Activated T-cell treated with anti-CD3 and anti-CD28 coated beads, Interleukin-2, amount 50 U/mL, for 72 hours (primary cell): ENCODE measurements at places on chromosomes 7 and 10. TPM values are rescaled to one million over a fixed set of nuclear protein-coding genes. Genes with fewer than 3 reads are reported as not detected.

Gene CHST15
- total RNA-seq, result 2.4 TPM

Gene MDFIC
- total RNA-seq, result 55.2 TPM

Gene AKR1D1
- not detected for total RNA-seq

Gene FLNC
- total RNA-seq, result 0.07 TPM

Gene GPR37
- total RNA-seq, result not detected

Gene VAX1
- not detected for total RNA-seq

Gene SGCE
- total RNA-seq, result 1.6 TPM

Gene SUGCT
- 1.5 TPM for total RNA-seq

Gene PPP1R3A
- not detected for total RNA-seq

- DNase-seq, result no peak
Measured at GRCh38 chr10:132578287-132578951, 40.8 kb downstream of the INPP5A start.

DNA sequence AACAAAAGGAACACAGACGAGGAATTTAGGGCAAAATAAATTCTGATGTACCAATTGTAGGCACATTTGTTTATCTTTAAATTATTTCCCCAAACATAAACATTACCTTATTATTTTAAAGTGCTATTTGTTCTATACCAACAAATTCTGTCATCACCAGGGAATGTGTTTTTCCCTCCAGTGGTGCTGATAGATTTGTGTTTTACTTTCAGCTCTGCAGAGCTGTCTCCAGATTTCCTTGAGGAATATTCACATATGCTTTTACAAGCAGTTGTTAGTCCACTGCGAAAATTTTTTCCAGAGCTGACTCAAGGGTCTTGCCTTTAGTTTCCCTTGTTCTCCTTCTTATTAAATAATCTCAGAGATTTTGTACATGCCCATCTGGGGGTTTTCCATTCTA, 362.8 kb downstream of the PHF14 start:
- DNase-seq, result no peak

DNA sequence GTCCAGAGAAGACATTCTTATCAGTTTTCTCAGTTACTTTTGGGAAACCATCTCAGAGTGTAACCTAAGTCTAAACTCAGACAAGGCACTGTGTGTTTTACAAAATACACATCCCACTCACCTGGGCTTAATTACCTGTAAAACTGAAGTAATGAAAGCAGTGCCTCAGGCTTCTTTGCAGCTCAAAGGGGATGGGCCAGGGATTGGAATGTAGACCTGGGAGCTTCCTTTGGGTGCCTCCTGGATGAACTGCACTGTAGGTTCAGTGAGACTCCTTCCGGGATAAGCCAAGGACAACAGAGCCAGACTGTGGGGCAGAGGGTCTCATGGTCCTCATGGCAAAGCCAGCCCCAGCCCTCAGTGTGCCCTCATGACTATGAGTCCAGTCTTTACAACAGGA, 672.4 kb upstream of the GALNT17 start:
- no peak for DNase-seq

- DNase-seq, result peak; percentile 85
Measured at GRCh38 chr7:50359995-50360925, 55.7 kb downstream of the IKZF1 start.

- DNase-seq, result no peak
Measured at GRCh38 chr10:22676435-22676834, 37.9 kb downstream of the PIP4K2A start.

GRCh38 chr7:40419806-40420205, 285.0 kb downstream of the SUGCT start:
- DNase-seq, result no peak

DNA sequence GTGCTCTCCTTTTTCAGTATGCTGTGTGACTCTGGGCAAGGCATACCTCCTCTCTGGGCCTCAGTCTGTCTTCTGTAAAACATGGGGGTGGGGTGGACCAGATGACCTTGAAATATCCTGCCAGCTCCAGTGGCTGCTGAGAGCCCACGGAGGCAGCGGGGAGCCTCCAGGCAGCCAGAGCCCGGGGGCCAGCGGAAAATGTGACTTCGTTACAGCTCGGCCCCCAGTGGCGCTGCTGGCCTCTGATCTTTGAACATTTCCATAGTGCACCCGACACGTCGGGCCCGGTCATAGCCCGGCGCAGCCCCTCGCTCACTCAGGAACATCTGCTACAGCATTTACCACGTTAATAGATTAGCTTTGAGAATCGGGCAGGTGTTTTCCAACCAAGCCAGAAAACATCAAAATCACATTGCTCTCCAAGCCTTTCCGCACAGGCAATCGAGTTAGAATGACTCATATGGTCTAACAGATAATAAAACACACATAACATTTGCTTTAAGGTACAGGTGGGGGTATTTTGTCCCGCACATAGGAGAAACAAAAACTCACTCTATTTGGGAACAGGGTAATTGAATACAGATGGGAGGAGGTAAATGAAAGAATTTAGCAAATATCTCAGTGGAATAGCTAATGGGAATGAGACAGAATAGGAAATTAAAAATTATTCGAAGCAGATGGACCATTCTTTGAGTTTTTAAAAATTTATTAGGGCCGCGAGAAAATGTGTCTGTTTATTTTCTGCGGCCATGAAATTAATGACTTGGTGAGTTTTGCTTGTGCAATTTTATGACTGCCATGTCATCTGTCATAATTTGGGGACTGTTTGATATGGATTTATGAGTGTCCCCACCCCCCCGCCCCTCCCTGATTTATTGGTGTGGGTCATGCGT, 26.3 kb upstream of the COMTD1 start:
- no peak for DNase-seq

- peak; percentile 7 for DNase-seq
Measured at GRCh38 chr7:32204361-32205018, 134.3 kb upstream of the PDE1C start.

- no peak for DNase-seq
Measured at GRCh38 chr7:82428186-82428961, 15.2 kb downstream of the CACNA2D1 start.

DNA sequence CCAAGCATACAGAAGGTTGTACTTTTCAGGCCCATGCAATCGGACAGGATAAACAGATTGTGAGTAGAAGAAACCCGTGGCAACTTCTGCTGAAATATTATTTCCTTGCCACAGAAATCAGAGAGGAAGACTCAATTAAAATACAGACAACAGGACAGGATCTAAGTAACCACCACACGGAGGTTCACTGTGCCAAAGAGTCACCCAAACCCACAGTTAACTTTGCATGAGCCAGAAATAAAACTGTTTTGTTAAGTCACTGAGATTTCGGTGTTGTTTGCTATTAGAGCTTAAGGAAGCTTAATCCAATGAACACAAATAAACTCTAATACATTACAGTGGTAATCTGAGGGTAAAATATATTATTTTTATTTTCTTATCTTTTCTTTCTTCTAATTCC, 14.0 kb downstream of the PNPLA8 start:
- DNase-seq, result no peak

GRCh38 chr10:81920213-81920829, 45.3 kb downstream of the NRG3 start:
- DNase-seq, result peak; percentile 2

- no peak for DNase-seq
Measured at GRCh38 chr10:81019029-81019890, 481.6 kb downstream of the SH2D4B start.

DNA sequence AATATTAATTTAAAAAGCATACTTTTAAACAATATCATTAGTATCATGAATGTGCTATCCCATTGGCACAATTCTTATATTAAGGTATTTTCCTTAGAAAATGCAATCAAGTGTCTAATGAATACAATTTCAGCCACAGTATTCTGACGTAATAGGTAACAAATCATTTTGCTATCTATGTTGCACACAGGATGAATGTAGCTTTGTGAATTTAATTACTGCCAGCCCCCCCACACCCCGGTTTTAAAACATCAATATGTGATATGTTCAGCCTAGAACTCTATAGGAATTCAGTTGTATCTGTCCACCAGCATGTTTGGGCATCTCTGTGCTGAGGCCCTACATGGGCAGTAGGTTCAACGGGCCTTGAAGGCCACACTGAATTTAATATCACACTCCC, 274.6 kb downstream of the PLXDC2 start:
- DNase-seq, result no peak

DNA sequence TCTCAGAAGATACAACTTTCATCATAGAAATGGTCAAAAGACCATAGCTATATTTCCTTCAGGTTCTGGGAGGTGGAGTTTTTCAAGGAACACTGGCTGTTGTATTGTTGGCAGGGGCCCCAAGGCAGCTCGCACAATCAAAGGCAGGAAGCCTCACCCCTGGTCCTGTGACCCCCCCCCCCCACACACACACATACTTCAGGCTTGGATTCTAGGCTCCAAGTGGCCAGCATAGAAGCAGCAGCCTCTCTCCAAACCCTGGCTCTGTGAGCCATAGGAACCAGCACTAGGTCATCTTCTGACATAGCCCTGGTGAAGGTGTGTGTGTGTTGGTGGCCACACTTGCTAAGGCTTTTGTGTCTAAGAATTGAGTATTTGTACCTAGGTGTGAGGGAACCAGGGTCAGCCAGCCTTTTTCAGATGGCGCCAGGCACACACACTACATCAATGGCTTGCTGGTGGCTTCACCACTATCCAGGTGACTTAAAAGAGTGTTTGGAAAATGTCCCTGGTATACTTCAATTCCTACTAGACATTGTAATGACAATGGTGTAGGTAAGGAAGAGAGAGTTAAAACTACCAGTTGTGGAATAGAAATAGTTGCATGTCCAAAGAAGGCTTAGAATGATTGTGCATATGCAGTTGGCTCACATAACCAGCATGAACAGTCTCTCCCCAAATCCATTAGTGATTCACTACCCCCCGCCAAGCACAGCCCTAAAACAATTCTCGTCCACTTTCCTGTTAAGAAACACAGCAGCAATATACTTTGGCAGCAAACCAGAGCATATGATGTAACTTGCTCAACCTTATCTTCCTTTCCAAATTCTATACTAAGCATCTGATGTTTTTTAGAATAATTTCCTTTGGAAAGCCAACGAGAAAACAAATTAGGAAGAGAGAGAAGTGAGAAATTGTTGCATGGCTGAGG, 91.3 kb downstream of the AVL9 start:
- DNase-seq, result no peak

DNA sequence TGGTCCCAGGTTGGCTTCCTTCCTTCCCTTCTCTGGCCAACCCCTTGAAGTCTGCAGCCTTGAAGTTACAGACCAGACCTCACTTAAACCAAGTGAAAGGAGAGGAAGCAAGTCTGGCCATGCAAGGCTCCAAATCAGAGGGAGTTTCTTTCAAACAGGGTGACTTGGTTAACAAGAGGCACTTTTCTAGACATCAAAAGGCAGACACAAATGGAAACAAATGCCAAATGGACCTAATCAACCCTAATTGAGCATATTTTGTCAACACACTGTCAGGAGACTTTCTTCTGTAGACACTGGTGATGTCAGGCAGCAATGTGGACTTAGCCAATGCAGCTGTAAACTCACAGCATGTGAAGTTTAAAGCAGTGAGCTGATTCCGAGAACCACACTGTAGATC, 282.7 kb upstream of the FZD8 start:
- DNase-seq, result no peak

DNA sequence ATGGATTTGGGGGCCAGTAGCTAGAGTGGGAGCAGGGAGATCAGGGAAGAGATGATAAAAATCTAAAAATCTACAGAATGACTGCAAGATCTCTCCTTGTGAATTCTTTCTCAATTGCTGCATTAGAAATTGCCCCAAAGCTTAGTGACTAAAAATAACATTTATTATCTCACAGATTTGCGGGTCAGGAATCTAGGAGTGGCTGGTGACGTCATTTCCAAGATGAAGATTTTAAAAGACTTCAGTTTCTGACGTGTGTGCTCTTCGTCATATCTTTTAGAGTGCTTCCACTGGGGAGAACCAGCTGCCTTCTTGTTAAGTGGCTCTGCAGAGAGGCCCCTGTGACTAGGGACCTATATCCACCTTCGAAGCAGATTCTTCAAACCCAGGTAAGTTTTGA, 112.6 kb downstream of the DGKI start:
- DNase-seq, result no peak

DNA sequence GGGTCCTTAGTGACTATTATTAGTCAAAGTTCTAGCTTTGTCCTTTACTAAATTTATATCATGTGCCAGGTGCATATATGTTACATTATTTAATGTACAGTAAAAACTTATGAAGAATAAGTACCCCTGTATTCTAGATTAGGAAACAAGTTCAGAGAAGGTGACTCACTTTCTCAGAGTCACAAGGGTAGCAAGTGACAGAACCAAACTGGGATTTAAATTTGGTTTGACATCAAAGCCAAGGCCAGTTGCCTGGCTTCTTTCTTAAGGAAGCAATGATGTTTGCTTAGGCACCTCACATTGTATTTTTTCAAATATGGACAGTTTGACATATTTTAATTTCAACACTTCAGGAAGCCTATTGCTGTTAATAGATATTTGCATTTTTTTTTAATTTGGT, 2.5 kb downstream of the LSM8 start:
- DNase-seq, result no peak

GRCh38 chr7:151711906-151712809, 164.8 kb downstream of the PRKAG2 start:
- DNase-seq, result no peak

GRCh38 chr7:140607441-140607989, 33.1 kb downstream of the DENND2A start:
- no peak for DNase-seq

DNA sequence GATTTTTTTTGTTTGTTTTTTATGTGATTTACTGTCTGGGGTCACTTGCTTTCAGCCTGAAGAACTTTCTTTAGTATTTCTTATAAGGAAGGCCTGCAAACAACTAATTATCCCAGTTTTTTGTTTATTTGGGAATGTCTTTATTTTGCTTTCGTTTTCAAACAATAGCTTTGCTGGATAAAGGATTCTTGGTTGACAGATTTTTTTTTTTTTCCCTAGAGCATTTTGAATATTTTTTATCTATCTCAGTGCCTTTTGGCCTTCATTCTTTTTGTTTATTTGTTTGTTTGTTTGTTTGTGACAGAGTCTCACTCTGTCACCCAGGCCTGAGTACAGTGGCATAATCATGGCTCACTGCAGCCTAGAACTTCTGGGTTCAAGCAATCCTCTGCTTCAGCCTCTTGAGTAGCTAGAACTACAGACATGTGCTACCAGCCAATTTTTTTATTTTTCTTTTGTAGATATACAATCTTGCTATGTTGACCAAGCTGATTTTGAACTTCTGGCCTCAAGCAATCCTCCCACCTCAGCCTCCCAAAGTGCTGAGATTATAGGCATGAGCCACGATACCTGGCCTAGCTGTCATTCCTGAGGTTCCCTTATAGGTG, 46.3 kb upstream of the FZD9 start:
- DNase-seq, result no peak

DNA sequence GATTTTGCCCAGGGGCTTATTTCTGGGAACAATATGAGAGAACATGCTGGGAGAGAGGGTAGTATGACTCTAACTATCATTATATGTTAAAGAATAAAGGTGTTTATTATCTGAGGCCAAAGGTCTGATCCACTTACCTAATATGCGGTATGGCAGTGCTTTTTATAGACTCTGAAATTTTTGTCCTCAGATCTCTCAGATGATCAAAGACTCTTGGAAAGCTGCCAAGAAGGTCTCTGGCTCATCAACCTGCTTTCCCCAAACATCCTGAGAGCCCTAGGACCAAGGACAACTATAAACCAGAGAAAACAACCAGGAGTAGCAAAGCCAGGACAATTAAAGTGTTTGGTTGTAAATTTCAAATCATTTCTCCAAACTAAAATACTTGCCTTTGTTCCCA, 255.7 kb upstream of the LRRN3 start:
- no peak for DNase-seq
